ENCODE measurements at places on chromosomes 6 and 20.

- DNase-seq = no peak
Measured at GRCh38 chr20:21685981-21686380, 19.5 kb upstream of the PAX1 start.

DNA sequence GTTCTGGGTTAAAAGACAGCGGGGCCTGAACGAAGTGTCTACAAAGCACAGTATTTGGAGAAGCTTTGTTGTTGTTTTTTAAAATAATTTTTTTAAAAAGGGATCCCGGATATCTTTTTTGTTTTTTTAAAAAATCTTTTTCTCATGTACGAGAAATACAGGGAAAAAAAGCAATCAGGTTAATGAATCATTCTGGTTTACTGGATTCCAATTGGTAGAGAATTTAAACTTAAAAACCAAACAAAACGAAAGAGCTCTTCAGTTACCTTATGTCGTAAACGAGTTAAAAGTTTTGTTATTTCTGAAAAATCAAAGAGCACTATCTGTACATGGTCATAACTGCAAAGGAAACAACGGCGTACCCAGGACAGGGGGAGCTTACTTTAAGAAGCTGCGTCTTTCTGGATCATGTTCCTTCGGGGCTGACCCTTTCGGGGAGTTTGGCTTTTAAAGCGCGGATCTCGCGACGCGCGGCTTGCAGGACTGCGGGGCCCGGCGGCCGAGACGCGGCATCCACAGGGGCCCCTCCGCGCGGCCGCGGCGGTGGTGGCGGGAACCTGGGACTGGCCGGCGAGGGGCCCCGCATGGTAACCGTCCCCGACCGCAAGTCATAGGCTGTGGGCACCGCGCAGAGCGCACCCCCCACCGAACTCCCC lies 927 bp downstream of the IL20RA start:
- no peak for DNase-seq

DNA sequence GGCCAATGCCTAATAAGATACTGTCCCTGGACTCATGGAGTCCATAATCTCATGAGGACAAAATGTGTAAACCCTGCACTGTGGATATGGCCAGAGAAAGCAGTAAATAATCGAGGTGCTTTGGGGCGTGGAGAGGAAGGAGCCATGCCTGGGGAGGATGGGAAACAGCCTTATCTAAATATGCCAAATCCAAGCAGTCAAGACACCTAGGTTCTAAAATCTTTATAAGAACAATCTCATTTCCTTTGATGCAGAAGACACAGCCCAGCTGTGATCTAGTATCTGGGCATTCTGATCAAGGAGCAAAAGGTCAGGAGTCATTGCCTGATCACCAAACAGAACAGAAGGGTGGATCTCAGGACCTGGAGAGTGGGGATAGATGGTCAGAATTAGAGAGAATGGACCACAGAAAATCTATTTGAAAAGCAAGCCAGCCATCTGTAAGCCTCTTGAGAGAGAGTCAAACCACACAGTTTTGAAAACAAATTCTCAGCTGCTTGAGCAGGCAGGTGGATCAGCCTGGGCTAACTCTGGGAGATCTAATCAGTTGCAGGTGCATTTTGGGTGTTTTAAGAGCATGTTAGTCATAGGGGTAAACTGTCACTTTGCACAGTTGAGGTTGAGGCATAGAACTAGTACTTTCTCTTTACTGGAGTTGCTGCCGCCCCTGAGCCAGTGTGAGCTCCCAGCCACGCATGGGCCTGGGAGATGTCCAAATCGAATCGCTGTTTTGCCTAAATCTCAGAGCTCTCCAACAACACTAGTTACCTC lies 130.8 kb upstream of the TNFAIP3 start:
- no peak for DNase-seq

- no peak for DNase-seq
Measured at GRCh38 chr20:4260102-4260501, 244.7 kb upstream of the RNF24 start.

GRCh38 chr6:49543087-49543858 lies 7.2 kb upstream of the C6orf141 start:
- DNase-seq = no peak

DNA sequence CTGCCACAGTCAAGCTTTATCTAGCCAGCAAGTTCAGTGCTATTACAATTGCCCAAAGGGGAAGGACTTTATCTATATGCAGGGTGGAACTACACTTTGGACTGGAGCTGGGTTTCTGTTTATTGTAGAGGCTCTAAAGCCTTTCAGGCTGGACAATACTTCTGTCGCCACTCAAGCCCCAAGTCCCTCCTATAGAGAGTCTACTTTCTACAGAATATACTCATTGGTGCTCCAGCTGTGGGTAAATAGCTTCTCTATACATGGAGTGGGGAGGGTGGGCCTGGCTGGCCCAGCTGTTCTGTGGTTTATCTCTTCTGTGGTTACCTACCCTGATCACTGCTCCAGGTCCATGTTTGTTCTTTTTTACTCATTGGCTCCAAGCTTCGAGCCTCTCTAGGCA lies 151.8 kb upstream of the MYLIP start:
- no peak for DNase-seq

- no peak for DNase-seq
Measured at GRCh38 chr6:2388554-2389324, 143.3 kb upstream of the GMDS start.

DNA sequence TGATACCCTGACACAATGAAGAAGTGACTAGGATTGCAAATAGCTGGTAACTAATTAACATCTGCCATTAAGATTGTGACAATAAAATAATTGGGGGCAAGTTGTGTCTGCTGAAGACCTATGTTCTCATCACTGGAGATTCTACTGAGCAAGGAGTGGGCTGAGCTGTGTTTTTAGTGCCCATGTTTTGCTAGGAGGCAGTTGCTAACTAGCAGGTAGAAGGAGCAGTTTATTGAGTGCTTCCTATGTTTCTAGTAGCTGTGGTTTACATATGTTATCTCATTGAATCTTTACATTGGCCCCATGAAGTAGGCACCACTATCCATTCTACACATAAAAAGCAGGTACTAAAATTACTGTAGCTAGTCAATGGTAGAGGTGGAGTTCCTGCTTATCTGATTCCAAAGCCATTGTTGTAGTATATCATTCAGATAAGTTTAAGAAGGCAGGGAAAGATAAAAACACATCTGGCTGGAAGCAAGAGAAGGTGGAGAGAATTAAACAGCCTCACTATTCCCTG lies 2.8 kb upstream of the MEP1A start:
- no peak for DNase-seq

DNA sequence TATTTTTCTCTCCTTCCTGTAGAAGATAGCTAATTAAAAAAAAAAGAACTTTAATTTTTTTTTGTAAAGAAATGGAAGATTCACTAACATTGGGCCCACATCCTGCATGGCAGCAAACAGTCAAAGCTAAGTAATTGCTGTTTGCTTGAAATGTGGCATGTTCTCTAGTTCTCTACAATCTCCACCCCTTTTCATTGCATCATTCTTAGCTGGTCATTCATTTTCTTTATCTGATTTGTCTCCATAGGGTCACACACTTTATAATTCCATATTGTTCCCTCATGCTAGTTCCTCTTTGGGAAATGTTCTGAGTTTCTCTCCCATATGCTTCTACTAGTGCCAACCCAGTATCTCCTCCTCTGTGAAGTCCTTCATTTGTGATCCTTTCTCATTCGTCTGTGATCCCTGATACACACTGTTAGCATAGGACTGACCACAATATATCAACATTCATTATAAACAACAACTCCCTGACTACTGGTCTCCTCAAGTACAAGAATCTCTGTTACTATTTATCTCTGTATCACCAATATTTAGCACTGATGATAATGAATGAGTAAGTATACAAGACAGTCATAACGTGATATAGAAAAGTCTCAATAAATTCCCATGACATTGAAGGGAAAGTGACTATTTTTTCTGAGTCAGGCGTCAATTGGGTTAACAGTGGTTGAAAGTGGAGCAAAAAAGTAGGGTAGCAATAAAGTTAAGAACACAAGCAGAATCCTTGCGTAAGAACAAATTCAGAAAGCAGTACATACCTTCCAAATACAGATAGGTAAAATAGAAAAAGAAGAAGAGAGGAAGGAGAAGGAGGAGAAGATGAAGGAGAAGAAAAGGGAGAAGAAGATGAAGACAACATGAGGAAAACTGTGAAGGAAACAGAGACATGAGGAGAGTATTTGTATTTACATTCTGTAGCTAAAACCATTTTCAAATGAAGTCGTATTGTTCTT lies 33.2 kb upstream of the MYB start:
- no peak for DNase-seq

DNA sequence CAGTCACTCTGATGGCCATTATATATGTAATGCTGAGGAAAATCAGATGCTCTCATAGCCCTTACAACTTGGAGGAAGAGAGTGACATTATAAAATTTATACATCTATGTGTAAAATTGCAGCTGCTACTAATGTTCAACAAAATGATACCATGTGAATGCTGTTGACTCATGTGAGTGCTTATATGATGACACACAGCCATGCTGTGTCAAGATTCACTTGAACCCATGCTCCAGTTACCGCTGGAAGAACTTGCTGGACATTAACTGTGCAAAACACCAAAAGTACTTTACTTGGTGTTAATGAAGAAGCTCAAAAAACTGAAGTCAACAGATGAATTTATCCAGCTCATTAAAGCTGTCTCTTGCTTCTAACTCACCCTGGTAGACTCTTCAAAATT lies 318.9 kb upstream of the PLCB4 start:
- no peak for DNase-seq

GRCh38 chr6:34897716-34898115 lies 8.7 kb downstream of the ANKS1A start:
- DNase-seq = no peak

GRCh38 chr6:90197854-90198496 lies 98.7 kb downstream of the BACH2 start:
- no peak for DNase-seq

DNA sequence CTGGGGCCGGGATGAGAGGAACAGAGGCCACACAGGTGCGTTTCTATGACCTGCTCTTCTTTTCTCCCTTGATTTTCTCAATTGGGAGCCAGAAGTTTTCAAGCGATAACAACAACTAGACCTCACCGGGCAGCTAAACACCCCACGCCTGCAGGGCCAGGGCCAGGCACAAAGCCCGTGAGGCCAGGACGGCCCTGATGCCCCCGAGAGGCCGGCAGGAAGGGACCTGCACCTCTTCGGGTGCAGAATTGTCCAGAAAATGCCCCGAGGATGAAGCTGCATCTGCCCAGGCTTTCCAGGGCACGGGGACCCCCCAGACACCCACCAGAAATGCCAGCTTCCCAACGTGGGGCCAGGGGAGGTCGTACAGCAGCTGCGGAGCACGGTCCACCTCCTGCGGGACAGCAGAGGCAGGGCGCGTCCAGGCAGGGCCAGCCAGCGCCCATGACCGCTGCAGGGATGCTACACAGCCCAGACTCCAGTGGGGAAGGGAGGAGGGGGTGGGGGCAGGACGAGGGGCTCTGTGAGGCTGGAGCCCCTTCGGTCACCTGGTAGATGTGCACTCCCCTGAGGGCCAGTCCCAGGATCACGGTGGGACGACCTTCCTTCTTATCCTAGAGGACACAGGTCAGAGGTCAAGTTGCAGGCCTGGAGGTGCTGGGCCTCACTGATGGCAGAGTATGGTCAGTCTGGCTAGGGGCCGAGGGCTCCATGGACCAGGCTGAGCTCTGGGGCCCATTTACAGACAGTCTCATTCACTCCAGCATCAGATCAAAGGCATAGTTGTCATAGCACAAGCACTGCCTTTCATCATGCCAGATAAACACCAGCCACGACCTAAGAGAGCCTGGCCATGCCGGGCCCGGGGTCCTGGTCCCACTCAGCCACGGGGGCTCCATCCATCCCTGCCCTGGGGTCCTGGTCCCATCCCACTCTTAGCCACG lies 16.4 kb downstream of the FRMD1 start:
- no peak for DNase-seq

GRCh38 chr6:7184502-7184901 lies 76.7 kb downstream of the RREB1 start:
- DNase-seq = no peak

DNA sequence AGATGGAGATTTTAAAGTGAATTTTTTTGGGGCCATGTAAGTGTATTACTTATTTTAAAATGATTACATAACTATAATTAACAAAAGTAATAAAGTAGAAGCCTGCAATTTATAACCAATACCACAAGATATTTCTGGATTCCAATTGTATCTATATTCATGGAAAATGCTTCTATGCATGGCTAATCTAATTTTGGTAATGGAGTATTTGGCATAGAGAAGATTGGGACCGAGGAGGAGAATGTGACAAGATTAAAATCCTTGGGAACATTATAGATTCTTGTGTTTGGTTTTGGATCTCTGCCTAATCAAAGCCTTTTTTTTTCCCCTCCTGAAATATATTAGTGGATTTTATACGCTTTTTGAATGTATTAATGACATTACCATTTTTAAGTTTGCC lies 12.9 kb upstream of the TMX4 start:
- DNase-seq = no peak

- DNase-seq = no peak
Measured at GRCh38 chr20:56360133-56360907, 1.5 kb downstream of the FAM210B start.

GRCh38 chr6:119620846-119621555 lies 271.4 kb upstream of the MAN1A1 start:
- no peak for DNase-seq

DNA sequence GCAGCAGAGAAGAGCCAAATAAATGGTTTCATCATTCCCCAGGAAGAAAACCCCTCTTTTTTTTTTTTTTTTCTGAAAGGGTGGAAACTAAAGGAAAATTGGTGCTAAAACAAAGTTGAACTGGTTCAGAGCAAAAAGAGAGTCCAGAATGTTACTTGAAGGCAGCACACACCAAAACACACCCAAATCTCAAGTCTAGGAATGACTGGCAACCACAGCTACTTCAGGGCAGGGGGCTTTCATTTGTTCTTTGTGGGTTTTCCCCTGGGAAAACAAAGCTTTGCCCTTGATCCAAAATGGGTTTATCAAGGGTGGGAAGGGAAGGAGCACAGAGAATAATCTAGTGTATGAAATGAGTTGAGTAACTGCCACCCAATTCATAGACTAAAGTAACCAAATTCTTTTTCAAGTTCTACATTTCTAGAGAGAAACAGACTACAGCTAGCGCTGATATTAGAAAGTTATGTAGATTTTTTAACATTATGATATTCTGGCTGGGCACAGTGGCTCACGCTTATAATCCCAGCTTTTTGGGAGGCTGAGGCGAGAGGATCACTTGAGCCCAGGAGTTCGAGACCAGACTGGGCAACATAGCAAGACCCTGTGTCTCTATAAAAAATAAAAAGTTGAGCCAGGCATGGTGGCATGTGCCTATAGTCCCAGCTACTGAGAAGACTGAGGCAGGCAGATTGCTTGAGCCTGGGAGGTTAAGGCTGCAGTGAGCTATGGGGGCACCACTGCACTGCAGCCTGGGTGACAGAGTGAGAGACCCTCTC lies 119.8 kb downstream of the NFATC2 start:
- no peak for DNase-seq

GRCh38 chr6:166825553-166826145 lies 130.7 kb downstream of the RNASET2 start:
- no peak for DNase-seq

- no peak for DNase-seq
Measured at GRCh38 chr6:145329257-145329656, 406.1 kb downstream of the EPM2A start.

DNA sequence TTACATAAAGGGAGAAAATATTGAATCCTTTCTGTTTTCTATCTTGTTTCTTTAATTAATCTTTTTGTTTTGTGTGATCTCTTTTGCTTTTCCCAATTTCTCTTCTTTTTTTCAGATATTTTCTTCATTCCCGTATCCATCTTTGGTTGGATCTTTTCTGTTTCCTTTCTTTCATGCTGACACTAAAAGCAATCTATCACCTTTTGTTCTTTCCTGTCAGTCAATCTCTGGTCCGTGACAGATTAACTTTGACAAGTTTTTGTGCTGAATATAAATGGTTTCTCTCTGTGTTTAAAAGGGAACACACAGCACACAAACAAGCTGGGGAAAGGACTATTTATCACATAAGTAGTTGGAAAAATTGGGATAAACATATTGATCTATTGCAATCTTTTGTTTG lies 162.8 kb downstream of the GRM1 start:
- no peak for DNase-seq

Data from activated gamma-delta T cell treated with anti-CD3 and anti-CD28 coated beads, Interleukin-2, amount 50 U/mL, for 16 hours (primary cell).